ENCODE measurements at places on chromosomes 2 and 18.
A peak's percentile ranks its signal among the peaks of the same experiment; 100 is the strongest.

DNA sequence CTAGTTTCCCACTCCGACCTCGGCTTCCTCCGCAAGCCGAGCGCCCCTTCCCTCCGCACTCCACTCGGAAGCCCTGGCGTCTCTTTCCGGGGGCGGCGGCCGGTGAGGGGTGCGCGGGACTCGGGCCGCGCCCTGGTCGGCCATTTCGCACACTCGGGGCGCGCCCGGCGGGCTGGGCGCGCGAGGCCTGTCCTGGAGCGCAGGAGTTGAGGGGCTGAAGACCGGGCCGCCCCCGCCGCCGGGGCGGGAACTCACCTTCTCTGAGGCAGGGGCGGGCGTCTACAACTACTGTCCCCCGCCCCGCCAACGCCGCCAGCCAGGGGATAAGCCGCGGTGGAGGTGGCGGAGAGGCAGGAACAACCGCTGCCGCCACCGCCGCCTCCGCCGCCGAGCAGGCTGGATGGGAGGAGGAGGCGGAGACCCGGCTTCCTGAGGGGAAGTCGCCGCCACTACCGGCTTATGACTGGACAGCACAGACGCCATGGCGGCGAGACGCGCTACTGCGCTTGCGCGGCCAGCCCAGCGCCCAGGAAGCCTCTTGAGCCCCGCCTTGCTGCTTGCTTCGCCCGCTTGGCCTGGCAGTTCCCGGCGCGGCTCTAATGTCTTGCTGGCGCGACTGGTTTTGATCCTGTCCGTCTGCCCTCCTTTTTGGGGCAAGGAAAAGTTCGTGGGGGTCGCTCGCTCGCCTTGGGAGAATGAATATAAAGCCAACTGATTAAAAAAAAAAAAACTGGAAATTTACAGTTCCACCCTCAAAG lies at the start of gene KRCC1:
KRCC1 (minus strand) TSS at position 413 of the 758 bp plus-strand sequence. CDS start 27,220 bp downstream, outside the sequence.
- peak; percentile 82 for DNase-seq

DNA sequence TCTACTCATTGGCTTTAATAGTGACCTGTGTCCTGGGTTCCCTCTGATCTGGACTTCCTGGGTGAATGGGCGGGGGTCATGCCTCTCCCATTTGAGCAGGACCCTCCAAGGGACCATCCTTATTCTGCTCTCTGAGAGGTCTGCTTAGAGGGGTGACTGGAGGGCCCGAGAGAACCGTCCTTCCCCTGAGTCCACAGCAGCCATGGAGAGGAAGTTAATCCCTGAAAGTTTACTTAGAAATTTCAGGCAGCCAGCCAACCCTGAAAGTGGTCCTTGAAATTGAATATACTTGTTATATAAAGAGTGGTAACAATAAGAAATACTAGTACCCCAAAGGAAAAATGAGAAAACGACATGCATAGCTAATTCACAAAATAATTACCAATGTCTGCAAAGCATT lies 226.1 kb downstream of the DYSF start:
- DNase-seq, result no peak

GRCh38 chr2:184599054-184599871 lies 934 bp downstream of the ZNF804A start:
- DNase-seq, result no peak

- no peak for DNase-seq
Measured at GRCh38 chr2:96710985-96711384, 28.9 kb downstream of the LMAN2L start.

DNA sequence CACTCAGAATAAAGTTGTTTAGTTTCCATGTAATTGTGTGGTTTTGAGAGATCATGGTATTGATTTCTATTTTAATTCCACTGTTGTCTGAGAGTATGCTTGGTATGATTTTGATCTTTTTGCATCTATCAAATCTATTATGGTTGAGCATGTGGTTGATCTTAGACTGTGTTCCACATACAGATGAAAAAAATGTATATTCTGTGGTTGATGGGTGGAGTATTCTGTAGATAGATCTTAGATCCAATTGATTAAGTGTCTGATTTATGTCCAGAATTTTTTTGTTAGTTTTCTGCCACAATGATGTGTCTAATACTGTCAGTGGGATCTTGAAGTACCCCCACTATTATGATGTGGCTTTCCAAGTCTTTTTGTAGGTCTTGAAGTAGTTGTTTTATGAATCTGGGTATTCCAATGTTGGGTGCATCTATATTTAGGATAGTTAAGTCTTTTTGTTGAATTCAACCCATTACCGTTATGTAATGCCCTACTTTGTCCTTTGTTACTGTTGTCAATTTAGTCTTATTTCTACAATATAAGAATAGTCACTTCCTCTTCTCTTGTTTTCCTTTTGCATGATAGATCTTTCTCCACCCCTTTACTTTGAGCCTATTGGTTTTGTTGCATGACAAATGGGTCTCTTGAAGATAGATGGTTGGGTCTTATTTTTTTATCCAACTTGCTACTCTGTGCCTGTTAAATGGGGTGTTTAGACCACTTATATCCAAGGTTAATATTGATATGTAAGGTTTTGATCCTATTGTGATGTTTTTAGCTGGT lies 101.8 kb downstream of the TRABD2A start:
- DNase-seq, result no peak

GRCh38 chr2:144498277-144498676 lies 21.6 kb downstream of the ZEB2 start:
- no peak for DNase-seq

- no peak for DNase-seq
Measured at GRCh38 chr2:153871231-153872221, at the start of gene GALNT13. TSS of gene GALNT13 (plus strand) at chr2:153871922.

DNA sequence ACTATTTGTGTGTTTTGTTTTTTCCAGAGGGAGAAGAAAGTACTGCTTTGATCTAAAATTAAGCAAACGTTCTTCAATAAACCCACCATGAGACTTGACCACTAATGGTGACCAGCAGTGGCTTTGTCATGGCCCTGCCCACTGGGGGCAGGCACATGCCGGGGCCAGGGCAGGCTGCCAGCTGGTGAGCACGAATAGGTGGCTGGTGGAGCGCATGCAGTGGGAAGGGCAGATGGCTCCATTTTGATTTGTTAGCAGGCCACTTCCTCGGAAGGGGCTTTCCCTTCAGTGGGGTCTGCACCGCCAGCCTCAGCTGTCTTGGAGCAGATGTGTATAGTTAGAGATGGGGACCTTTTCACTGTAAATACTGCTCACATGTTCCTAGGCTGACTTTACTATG lies 277.1 kb downstream of the SOX11 start:
- no peak for DNase-seq
